ENCODE measurements at places on chromosomes 1 and 21.

DNA sequence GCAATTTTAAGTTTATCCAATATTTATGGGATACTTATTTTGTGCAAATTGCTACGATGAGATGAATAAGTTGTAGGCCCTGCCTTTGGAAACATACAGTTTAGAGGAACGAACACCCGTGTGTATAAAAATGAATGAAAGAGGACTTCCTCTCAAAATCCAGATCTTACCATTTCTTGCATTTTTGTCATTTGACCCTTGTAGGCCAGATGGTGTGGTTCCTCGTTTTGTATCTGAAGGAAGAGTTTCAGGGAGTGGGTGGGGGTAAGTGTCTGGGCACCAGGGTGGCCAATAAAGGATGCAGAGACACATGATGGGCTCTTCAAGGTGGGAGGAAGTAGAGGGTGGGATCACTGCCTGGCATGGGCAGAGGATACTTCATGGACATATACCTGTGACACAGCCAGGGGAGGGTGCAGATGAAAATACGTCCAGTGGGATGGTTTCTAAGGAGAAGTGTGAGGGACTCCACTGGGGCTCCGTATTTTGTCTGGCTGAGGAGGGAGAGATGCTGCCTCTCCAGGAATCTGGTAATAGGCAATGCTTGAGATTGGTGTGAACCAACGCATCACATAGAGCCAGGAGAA is 14.4 kb downstream of the MAPKAPK2 start:
- no peak for DNase-seq

- no peak for DNase-seq
Observed at GRCh38 chr1:117171900-117172511, 38.7 kb downstream of the VTCN1 start.

DNA sequence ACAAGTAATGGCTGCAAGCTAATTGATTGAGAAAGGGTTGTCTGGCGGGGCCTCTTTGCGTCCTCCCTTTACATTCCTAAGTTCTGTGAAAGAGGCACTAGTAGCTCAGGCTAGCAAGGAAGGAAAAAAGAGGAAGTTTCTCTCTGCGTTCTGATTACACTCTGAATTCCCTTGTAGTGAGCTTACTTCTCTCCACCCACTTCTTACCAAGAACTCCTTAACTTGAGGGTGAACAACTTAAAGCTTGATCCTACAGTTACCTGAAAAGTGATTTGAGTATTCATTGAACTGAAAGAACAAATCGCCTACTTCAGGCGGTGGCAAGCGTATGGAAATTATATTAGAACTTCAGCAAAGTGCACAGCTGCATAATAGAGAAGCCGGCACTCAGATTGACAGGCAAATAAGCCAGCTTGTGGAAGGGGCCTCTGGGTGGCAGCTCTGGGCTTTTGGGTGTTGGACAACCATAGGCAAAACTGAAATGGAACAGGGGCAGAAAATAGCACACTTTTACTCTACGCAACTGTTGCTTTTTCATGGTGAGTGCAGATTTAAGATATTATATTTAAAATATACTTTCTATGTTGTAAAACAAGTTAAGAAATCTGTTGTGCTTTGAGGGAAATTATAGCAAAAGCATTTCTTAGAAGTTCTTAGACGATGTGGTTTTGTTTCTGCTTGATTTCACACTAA is 464.5 kb downstream of the USP25 start:
- DNase-seq = no peak

DNA sequence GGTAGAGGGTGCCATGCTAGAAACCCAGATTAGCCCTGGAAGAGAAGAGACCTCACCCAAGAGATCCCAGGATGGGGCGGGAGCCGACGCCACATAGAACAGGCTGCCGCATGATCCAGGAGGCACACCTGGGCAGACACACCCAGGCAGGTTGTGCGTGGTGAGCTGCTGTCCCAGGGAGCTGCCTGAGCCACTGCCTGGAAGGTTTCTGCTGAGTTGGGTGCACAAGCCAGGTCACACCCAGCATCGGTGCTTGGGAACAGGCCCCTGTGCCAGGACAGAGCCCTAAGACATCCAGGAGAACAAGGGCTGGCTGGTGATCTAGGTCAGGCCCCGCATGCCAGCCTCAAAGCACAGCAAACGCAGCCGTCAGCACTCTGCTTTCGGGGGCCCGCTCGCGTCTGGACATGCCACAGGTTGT is 40.2 kb downstream of the CTNNBIP1 start:
- no peak for DNase-seq

- DNase-seq = no peak
Observed at GRCh38 chr1:248730507-248731335, 24.8 kb downstream of the LYPD8 start.

GRCh38 chr1:178004926-178005391 is 35.1 kb upstream of the SEC16B start:
- DNase-seq = no peak

Measured in stimulated activated CD8-positive, alpha-beta memory T cell treated with anti-CD3 and anti-CD28 coated beads, Interleukin-4, amount 100 ng/mL, for 4 hours (primary cell).